Activated T-helper 1 cell treated with anti-CD3 and anti-CD28 coated beads, Interleukin-2, amount 50 U/mL, for 16 hours (primary cell): ENCODE measurements at places on chromosomes 4 and X.

GRCh38 chrX:9706421-9706820 is 59.2 kb downstream of the GPR143 start:
- no peak for DNase-seq

DNA sequence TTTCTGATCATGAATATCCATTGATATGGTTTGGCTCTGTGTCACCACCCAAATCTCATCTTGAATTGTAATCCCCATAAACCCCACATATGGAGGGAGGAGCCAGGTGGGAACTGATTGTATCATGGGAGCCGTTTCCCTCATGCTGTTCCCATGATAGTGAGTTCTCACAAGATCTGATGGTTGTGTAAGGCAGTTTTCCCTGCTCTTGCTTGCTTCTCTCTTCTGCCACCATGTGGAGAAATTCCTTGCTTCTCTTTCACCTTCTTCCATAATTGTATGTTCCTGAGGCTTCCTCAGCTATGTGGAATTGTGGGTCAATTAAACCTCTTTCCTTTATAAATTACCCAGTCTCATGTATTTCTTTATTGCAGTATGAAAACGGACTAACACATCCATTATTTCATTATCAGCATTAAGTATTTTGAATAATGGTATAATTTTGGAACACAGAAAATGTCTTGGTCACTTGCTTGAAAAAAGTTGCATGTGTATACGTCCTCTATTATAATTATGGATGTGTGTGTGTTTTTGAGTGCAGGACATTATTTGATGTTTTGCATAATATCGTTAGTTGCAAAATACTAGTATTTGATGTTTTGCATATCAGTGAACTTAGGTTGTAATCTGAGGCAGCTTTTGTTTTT is 334.6 kb downstream of the PCDH10 start:
- DNase-seq, result no peak

DNA sequence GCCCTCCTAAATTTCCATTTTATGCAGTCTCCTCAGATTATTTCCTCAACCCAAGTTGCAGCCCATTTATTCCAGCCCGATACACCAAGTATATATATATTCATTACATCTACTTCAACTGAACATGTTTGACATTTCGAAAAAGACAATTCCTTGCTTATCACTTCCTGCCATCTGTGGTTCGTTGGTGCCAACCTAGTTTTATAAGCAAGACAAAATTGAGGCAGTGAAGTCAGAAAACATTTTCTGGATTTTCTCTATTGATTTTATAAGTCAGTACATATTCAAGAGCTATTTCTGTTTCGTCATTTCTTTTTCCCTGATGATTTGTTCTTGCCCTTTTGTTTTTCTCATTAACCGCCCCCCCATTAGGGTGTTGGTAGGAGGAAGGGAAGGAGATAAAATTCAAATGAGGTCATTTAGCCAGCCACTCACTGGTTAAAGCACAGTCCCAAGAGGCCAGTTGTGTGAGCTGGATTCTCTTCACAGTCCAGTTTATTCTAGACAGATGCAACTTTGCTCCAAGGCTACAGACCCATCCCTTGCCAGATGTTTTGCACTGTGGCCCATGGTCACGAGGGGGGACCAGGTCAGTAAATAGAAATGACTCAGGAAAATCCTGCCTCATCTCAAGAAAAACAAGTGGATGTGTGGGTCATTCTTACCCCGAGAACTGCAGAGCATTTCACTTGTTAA is 20.3 kb upstream of the VEGFD start:
- no peak for DNase-seq

GRCh38 chr4:38099020-38099600 is 138.9 kb downstream of the PTTG2 start:
- DNase-seq, result no peak

- no peak for DNase-seq
These were observed 40.0 kb downstream of the NELFA start for GRCh38 chr4:1968686-1969295.

- DNase-seq, result no peak
These were observed 25.4 kb downstream of the SORCS2 start for GRCh38 chr4:7217474-7218321.

GRCh38 chr4:121228848-121229247 is 64.7 kb upstream of the TNIP3 start:
- no peak for DNase-seq

DNA sequence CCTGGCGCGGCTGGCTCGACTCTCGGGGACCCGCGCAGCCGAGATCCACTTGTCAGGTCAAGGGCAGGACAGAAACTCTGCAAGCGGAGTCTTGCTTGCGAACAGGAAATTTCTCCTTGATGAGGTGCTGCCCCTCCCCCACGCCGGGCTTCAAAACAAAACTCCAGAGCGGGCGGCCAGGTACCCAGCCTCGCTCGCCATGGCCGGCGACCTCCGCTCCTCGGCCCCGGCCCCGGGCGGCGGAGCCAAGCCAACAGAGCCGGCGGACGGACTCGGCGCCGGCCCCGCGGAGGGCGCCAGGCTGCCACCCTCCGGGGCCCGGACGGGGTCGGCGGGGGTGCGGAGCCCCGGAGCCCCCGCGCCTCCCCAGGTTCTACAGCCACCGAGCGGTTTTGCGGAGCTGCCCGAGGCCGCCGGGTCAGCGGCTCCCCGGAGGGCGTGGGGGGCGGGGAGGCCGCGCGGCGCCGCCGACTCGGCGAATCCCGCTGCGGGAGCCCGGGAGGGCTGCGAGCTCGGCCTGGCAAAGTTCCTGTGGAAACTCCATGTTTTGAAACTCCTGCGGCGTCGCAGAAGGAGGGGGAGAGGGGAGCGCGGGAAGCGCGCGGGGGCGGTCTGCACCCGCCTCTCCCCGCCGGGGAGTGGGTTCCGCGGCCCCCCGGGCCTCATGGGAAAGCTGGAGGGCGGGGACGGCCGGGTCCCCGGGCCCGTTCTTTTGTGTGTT is 11.7 kb upstream of the BCOR start:
- DNase-seq, result no peak

DNA sequence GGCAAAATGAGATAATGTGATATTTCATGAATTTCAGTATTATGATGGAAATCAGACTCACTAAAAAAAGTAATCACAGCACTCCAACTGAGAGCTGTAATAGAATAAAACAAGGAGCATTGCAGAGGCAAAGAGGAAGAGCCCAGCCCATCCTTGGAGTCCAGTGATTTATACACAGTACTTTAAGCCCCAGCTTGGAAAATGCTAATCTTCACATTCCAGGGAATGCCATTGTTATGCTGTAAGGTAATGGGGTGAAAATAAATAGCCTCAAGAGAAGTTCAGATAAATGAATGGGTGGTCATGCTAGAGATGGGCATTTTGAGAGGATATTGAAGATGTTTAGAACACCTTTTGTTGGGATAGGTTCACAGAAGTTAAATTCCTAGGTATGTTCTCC is 190.3 kb upstream of the TAPT1 start:
- no peak for DNase-seq

DNA sequence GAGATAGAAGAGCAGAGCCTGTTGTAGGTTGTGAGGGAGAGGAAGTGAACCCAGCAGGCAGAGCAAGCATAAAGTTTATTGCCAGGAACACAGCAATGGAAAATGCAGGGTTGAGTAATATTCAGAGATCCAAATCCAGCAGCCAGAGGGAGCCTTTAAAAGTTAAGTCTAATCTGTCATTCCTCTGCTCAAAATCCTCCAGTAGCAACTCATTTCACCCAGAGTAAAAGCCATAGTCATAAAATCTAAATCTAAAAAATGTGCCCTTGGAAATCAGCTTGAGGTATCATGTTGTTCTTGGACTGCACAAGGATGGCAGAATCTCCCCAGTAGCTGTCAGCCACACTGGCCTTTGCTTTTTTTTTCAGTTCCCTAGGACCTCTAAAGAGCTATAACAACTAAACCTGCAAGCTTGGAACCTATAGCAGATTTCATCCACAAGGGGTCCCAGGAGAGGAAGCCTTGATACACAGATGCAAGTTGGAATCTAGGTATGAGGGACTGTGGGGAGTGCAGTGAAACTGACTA is 62.9 kb upstream of the FRAS1 start:
- no peak for DNase-seq

- DNase-seq, result no peak
These were observed 13.9 kb upstream of the GTPBP6 start for GRCh38 chrX:332496-332860.
